ENCODE measurements at places on chromosomes 6 and 20.

DNA sequence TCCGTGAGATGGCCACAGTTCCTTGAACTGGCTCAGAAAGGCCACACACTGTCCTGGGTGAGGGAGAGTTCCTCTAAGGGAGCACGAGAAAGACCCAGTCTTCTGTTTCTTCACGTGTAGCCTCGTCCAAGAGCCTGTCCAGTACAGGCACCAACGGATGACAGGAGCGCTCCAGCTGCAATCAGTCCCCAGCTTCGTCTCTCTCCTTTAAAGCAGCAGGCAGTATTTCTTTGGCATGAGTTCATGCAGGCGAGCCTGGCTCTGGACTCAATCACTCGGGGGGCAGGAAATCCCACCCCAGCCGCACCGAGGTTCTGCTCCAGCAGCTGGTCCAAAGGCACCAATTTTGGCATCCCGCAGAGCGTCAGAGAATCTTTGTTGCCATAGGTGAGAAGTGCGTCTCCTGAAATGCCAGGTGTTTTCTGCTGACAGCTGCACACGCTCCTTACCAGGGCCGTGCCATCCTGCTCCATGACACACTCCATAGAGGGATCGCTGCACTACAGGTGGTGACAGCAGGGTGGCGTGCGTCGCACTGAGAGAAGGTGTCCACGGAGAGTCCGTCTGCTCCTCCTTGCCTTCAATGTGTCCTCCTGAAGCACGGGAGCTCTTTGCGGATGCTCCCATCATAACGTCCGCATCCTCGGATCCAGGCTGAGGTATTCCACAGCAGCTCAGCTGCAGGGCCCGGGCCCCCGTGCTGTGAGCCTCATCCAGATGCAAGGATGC is 59.6 kb upstream of the AFDN start:
- DNase-seq, result no peak

- DNase-seq, result no peak
These were observed 136.2 kb upstream of the GLP1R start for GRCh38 chr6:38912378-38912777.

DNA sequence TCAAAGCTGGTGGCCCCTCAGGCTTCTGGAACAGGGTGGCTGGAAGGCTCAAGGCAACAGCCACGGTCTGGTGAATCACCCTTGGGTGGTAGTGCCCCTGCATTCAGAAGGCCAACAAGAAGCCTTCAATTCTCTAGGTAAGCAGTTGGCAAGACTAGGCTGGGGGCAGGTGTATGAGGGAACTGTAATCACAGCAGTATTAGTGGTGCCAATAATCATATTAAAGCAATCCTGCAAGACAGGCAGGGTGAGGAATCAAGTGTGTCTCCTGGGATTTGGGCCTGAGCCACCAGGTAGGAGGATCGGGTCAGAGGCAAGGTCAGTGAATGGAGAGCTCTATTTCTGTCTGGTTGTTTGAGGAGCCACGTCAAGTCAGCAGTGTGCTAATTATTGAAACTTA is 24.9 kb upstream of the SCUBE3 start:
- DNase-seq, result no peak

- no peak for DNase-seq
These were observed 93.7 kb downstream of the PLG start for GRCh38 chr6:160795721-160796120.

DNA sequence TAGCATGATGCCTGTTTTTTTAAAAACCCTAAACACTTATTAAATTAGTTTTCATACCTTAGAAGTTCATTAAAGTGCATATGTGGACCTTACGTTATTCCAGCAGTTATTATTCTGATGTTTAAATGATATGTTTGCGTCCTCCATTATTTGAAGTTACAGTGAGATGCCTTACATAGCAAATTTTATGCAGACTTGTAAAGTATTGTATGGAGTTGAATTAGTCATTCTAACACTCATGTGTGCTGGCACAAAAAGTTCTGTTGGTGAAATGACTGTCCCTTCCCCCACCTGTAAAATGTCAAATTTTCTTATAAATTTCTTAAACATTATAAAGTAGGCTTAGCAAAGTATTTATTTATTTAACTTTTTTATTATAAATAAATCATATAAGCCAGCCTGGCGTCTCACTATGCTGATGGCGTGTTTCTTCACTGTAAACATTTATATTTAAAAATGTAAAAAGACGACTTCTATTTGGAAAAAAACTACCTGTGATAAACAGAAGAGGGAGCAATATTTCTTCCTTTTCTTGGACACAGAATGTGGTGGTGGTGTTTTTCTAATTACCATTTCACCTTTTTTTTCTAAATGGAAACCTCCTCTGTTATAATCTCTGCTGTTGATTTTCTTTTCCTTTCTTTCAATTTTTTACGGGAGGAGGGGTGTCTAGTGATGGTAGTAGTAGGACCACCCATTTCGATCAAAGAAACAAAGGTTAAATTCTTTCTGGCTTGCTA is 155.4 kb downstream of the RFPL4B start:
- DNase-seq, result peak; percentile 47

GRCh38 chr6:6818078-6818639 is 229.6 kb downstream of the LY86 start:
- DNase-seq, result no peak

DNA sequence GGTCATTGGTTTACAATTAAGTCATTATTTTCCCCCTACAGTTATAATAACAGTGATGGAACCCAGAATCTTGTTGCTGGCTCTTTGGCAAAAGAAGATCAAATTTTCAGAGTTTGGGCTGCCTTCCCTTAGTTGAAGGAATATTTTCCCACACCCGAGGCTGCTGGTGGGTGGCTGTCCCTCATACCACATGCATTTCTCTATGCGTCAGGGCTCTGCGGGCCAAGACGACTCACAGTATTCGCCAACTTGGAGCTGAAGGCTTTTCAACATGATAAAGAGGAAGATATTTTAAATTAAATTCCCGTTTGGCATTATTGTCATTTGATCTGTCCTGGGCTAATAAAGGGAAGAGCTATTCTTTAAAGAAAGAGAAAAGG is 102.2 kb upstream of the SASH1 start:
- peak; percentile 47 for DNase-seq

- no peak for DNase-seq
These were observed 179.3 kb upstream of the RIMS1 start for GRCh38 chr6:71707059-71707458.

DNA sequence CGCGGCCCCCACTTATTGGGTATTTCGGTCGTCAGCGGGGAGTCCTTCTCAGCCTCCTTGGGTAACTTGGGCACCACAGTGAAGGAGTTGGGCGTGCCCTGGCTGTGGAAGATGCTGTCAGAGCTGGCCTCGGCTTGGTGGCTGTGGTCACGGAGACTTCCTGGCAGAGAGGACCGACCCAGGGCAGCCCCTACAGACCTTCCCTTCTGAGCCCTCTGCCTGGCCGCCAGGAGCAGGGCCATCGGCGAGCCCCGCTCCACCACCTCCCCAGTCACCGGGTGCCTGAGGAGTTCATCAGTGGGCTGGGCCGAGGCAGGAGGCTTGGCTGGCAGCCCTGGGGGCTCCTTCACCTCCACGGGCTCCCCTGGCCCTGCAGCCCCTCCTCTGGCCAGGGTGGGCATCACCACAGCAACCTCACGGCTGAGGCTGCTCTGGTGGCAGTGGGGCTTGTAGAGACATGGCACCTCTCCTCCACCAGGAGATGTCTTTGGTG is 37.2 kb downstream of the C6orf132 start:
- DNase-seq, result no peak

DNA sequence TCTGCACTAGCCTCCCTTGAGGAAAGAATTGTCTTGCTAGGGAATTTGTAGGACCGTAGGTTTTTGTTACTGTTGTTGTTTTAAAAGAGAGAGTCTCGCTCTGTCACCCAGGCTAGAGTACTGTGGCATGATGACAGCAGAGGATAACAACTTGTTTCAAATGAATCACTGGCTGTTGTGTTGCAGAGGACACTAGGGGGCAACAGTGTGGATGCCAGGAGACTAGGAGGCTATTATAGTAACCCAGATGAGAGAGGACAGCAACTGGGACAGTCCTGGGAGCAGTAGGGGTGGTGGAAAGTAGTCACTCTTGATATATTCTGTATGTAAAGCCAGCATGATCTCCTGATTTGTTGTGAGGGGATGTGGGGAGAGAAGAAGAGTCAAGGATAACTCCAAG is 41.8 kb upstream of the LAMA4 start:
- peak; percentile 74 for DNase-seq

DNA sequence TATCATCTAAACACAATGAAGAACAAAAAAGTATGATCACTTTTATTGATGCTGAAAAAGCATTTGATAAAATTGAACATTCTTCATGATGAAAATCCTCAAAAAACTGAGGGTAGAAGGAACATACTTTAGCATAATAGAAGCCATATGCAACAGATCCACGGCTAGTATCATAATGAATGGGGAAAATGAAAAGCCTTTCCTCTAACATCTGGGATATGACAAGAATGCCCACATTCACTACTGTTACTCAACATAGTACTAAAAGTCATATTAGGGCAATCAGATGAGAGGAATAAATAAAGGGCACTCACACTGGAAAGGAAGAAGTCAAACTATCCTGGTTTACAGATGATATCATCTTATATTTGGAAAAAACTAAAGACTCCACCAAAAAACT is 256.6 kb downstream of the RFPL4B start:
- no peak for DNase-seq

DNA sequence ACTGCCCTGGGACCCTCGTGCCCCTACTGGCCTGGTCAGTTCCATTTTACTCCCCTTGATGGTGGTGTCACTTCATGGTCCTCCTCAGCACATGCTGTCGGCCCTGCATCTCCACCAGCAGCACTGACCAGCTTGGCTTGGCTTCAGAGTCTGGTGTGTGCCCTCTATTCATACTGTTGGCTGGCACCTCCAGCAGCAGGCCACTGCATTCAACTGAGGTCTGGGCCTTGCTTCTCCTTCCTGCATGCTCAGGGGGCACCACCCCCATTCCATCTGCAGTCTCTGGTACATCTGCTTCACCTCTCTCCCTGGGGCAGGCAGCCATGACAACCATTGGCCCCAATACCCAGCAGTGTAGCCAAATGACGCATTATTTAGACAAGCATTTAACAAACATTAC is 155.9 kb downstream of the SLC24A3 start:
- no peak for DNase-seq

GRCh38 chr20:31747640-31748039 is 8.6 kb downstream of the TPX2 start:
- DNase-seq, result no peak

DNA sequence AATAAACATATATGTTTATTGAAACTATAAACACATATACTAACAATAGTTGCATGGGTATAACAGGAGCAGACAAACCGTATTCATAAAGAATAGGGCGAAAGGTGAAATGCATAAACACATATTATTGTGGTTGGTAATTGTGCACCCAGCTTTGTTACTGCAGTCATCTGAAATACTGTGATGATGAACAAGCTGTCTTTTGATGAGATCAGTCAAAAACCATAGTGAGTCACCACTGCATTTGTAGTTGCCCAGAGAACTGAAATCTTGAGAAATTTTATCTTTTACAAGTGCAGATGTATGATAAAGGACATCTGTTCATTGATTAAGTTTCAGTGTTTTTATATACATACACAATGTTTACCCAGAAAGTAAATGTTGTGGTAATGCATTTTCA is 133.7 kb downstream of the MYO6 start:
- DNase-seq, result peak; percentile 58

DNA sequence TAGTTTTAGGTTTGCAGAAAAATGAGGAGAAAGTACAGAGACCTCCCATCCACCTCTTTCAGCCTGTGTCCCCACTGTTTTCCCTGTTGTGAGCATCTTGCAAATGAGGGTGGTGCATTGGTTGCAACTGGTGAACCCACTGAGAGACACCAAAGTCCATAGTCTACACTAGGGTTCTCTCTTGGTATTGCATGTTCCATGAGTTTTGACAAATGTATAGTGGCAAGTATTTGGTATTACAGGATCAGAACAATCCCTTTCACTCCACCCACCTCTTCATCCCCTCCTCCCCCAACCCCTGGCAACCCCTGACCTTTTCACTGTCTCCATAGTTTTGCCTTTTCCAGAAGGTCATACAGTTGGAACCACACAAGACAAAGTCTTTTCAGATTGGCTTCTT is 20.1 kb downstream of the ZNF831 start:
- DNase-seq, result no peak

DNA sequence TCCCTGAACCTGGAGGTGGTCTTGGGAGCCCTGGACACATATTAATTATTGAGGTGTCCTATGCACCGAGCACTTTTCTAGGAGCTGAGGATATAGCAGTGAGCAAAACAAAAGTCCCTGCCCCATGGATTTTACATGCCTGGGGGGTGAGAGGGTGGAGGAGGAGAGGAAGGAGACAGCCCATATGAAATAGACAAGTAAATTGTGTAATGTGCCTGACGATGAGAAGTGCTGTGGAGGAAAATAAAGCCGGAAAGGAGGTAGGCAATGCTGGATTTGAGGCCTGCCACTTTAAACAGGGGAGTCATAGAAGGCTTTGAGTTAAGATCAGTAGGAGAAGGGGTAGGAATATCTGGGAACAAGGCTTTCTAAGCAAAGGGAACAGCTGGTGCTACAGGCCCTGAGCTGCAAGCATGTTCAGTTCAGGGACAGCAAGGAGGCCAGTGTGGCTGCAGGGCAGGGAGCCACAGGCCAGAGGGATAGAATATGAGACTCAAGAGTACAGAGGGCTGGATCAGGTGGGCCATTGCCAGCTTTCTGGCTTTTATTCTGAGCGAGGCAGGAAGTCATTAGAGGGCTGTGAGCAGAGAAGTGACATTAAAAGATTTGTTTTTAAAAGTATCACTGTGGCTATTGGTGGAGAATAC is 19.1 kb upstream of the MYLIP start:
- peak; percentile 30 for DNase-seq

DNA sequence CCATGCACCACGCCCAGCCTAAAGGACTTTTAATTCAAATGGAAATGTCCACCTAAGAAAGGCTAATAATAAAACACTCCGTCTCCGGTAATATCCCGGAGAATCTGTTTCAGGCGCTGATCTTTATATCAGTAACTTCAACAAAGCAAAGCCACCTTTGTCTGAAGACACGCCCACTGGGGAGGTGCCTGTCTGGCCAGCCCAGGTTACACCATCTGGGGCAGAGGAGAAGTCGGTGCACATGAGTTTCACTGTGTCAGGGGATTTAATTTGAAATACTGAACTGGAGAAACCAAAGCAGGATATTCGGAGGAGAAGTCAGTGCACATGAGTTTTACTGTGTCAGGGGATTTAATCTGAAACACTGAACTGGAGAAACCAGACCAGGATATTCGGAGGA is 9.4 kb downstream of the SERPINB6 start:
- DNase-seq, result no peak

- DNase-seq, result no peak
These were observed 56.4 kb upstream of the SLC22A1 start for GRCh38 chr6:160065200-160065599.

- DNase-seq, result no peak
These were observed 49.3 kb downstream of the RIN2 start for GRCh38 chr20:19807191-19807945.

- DNase-seq, result peak; percentile 69
These were observed 496 bp upstream of the BEND3 start for GRCh38 chr6:107115695-107116327.

DNA sequence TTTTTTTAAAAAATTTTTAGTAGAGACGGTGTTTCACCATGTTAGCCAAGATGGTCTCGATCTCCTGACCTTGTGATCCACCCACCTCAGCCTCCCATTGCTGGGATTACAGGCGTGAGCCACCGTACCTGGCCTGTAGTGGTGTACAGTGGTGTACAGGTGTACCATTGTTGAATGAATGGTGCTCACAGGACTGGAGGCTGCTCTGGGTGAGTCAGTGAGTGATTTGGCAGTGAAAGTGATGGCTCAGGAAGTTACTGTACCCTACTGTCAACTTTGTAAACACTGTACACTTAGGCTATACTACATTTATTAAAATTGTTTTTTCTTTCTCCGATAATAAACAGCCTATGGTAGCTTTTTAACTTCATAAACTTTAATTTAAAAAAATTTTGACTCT is 122.8 kb upstream of the EEF1E1 start:
- no peak for DNase-seq

Data from mesenchymal stem cell (in vitro differentiated cells and primary cell).